ENCODE measurements at places on chromosomes 12 and 14.

DNA sequence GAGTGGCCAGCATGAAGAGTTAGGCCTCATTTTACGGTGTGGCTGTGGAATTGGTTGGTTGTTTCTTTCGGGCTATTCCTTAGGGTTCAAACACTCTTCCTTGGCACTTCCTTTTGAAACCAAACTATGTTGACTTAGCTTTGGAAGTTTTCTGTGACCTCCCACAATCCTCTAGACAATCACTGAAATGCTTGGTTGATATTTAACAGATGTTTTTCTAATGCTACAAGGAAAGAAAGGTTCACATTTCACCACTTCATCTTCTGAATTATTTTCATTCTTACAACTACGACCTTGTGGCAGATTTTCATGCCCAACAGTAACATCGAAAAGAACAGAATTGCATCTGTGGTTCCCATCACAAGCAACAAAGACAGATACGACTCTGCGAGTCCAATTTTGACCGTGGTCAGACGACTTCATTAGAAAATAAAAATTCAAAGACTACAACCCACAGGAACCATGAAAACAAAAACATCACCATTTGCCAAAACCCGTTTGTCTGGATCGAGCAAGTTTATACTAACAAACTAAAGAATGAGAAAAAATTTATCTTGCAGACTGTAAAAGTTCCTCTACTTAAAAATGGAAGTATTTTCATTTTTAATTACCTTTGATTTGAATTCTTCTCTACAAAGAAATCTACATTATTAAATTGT lies 16.9 kb downstream of the PRKAB1 start:
- DNase-seq = no peak

- DNase-seq = no peak
Measured at GRCh38 chr12:25293653-25294052, 42.9 kb upstream of the KRAS start.

- no peak for DNase-seq
Measured at GRCh38 chr12:79415746-79416435, 274.9 kb downstream of the PAWR start.

GRCh38 chr12:3041558-3042164 lies 35.5 kb upstream of the TSPAN9 start:
- DNase-seq = peak; percentile 8

GRCh38 chr12:16622338-16622737 lies 16.4 kb upstream of the LMO3 start:
- no peak for DNase-seq

- DNase-seq = no peak
Measured at GRCh38 chr14:81341370-81341769, 58.8 kb downstream of the STON2 start.

DNA sequence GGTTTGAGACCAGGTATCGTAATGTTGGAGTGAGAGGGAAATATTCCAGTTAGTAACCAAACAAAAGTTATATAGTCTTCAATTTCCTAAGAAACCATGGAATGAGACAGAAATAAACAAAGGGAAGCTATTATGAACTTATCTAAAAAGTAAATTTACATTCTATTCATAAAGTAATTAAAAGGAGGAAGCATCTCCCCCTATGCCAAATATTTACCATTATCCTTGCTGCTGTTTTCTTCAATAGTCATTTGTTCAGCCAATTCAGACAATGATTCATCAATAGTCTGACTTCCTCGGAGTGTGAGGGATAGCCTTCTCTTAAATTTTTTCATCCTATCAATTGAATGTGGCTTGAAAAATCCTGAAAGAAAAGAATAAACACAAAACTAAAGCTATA lies 65.7 kb downstream of the CDK17 start:
- DNase-seq = no peak

DNA sequence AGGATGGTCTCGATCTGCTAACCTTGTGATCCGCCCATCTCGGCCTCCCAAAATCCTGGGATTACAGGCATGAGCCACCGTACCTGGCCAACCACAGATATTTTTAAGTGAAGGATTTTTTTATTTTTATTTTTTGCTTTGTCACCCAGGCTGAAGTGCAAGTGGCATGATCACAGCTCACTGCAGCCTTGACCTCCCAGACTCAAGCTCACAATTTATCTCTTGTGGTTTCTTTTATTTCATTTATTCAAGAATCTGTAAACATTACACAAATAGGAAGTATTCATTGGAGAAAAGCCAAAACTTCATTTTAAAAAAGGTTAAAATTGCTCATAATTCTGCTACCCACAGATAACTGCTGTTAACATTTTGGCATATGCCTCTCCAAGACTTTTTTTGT lies 13.3 kb downstream of the MOAP1 start:
- no peak for DNase-seq

DNA sequence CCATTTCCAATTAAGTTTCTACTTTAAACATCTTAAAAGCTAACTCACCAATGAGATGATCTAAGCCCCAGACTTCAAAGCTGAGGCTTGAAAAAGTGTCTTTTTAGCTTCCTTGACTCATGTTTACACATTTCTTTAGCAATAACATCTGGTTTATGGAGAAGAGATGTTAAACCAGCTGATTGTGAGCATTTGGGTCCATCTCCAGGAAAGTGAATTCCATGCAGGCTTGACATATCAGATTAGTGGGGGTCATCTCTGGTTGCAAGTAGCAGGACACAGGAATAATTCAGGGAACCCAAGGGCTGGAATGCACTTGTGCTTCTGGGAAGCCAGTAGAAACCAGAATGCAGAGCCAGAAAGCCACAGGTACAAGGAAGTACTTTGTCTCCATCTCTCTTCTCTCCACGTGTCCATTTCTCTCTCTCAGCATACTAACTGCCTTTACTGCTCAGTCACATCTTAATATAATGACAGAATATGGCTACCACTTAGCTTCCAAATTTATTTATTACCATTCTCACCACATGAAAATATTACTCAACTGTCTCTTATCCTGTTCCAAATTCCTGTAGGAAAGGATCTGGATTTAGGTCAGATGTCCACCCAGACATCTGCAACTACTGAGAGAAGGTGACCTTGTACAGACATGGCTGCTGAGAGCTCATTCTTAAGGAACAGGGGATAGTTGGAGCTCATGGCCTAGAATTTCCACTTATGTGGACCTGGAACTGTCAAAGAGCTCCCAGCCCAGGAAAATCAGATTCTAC lies 104.4 kb downstream of the SCN8A start:
- DNase-seq = no peak

DNA sequence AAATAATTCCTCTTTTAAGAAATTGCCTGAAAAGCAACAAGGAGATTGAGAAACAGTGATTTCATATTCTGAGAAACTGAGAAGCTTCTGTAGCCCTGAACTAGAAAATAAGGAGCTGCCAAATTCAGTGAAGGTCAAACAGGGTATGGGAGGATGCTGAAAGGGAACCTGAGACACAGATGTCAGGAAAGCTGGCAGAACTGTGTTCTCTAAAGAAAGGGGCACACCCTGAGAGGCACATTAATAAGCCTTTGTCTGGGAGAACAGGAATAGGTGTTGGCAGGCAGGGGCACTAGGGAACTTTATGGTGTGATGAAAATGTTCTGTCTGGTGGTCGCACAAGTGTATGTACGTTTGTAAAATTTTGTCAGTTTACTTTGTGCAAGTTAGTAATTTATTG lies 29.6 kb downstream of the VRK1 start:
- no peak for DNase-seq

DNA sequence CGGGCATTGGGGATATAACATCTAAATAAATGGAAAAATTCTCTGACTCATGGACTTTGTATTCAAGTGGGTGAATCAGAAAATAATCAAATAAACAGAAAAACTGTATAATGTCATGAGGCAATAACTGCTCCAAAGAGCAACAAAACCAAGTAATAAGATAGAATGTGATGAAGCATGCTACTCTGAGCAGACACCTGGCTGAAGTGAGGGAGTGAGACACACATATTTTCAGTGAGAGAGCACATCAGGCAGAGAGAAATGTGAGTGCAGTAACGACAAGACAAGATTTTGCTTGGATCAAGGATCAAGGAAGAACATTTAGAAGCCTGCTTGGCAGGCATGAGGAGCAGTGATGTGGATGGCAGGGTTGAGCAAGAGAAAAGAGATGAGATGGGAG lies 75.8 kb upstream of the CCDC91 start:
- no peak for DNase-seq

DNA sequence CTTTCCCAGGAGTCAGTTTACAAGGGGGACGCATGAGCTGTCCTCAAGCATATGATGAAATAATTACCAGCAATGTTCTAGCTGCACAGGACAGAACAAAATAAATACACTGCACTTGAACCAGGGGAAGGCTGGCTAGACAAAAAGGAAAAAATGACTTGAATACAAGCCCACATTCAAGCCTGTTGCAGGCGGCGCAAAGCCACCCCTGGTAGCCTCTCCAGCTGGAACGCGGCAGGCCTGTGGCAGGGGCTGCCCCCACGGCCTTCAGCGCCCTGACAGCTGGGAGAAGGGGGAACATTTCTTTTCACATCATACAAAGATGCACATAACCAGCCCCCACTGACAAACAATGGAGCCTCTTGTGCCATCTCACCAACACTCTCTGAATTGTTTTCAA lies 57.1 kb downstream of the TRAFD1 start:
- no peak for DNase-seq

GRCh38 chr12:63917864-63918799 lies 73.6 kb downstream of the SRGAP1 start:
- no peak for DNase-seq

DNA sequence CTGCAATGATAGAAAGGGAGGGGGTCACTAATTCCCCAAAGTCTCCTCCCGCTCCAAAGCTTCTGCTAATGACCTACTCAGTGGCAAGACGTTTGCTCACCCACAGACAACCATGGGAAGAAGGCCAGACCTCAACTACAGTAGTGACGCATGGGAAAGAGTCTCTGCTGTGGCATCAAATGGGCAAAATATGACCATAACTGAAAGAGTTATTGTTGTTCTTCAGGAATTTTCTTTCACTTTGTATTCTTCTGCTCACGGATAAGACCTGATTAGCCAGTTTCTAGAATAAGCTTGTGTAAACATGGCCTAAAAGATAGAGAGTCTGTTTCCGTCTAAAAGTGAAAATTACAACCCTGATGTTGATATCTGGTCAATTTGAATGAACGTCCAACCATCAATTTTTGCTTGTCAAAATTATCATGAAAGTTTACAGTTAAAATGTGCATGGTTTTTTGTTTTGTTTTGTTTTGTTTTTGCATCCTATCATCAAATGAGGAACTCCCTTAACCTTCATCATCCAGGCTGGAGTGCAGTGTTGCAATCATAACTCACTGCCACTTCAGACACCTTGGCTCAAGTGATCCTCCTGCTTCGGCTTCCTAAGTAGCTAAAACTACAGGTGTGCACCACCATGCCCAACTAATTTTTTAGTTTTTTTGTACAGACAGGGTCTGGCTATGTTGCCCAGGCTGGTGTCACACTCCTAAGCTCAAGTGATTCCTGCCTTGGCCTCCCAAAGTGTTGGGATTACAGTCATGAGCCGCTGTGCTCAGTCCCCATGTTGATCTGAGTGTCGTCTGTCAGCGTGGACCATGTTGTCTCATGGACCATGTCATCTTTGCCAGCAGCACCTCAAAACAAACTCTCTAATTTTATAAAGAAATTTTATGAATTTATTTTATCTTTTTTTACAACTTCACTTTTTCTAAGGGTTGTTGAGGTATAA lies 7.0 kb downstream of the KRT6B start:
- no peak for DNase-seq

- DNase-seq = no peak
Measured at GRCh38 chr12:99005601-99006000, 360.5 kb downstream of the APAF1 start.

- no peak for DNase-seq
Measured at GRCh38 chr14:49303946-49304516, 282.1 kb downstream of the RPS29 start.

GRCh38 chr12:25957793-25958427 lies 572 bp upstream of the RASSF8 start:
- no peak for DNase-seq

DNA sequence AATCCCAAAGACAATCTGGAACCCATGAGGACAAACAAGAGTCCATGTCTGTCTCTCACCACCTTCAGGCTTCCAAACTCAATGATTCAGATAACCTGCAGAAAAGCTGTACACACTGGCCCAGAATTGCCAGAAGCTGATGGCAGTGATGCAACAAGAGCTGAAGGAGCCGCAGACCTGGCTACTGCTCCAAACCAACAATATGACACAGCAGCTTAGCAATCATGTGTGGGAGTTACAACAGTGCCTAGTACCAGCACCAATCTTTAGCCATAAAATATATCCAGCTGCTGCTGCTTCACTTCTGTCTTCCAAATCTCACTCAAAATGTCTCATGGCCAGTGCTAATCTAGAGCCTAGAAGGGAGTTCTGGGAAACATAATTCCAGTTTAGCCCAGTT lies 22.0 kb downstream of the RPS6KA5 start:
- no peak for DNase-seq

DNA sequence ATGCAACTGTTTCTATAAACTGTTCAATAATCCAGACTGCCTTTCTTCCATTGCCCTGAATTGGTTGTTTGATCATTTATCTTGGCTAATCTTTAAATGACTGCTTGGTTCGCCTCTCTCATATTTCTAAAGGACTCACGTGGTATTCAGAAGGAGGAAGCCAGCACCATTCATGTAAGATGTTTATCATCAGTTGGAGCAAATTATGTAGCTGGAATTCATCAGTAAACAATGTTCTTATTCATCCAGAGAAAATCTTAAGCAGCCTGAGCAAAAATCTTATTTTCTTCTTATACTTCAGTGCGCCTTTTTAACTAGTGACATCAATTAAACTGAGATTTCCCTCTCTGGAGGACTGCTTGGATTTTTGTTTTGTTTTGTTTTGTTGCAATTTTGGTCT lies 538.7 kb upstream of the TMEM132C start:
- DNase-seq = no peak
